ENCODE measurements at places on chromosomes 2 and 18. TPM values are rescaled to one million over a fixed set of nuclear protein-coding genes. Genes with fewer than 3 reads are reported as not detected.

The GYPC gene
- total RNA-seq = 377 TPM

The ASXL2 gene
- total RNA-seq = 7.2 TPM

The ASB18 gene
- total RNA-seq = not detected

The TMEM178A gene
- total RNA-seq = 0.25 TPM

The FOXD4L1 gene
- total RNA-seq = not detected

The CAPN14 gene
- under 0.01 TPM for total RNA-seq

The FRZB gene
- total RNA-seq = 0.13 TPM

The CPO gene
- total RNA-seq = not detected

The ZRANB3 gene
- 6.0 TPM for total RNA-seq

The TUBB8B gene
- total RNA-seq = not detected

The GAL3ST2 gene
- not detected for total RNA-seq

The DSG1 gene
- total RNA-seq = not detected

The PCBP1 gene
- 71.7 TPM for total RNA-seq

The CMPK2 gene
- 0.64 TPM for total RNA-seq

The CRYBA2 gene
- total RNA-seq = not detected

The ALK gene
- not detected for total RNA-seq

The CNDP1 gene
- not detected for total RNA-seq

The CRIM1 gene
- total RNA-seq = 375 TPM

The RAB6D gene
- not detected for total RNA-seq

The ZEB2 gene
- 0.51 TPM for total RNA-seq

The PLGLB2 gene
- 0.39 TPM for total RNA-seq

The EN1 gene
- not detected for total RNA-seq

The MSTN gene
- total RNA-seq = 0.13 TPM

The ZFP36L2 gene
- total RNA-seq = 13.4 TPM

Measured in dermis microvascular lymphatic vessel endothelial cell (primary cell).